ENCODE measurements at places on chromosomes 7 and 10.

DNA sequence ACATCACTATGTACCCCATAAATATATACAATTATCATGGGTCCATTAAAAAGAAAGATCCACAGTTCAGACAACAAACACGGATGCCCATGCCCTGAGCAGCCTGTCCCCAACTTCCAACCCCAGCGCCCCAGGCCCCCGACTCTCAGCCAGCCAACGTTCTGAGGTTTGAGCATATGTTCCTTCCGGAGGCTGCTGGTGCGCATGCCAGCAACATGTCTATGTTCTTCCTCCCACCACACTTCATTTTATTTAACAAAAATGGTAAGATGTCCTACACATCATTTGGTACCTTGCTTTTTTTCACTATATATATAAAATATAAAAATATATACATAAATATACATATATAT is 250.9 kb downstream of the MAD1L1 start:
- no peak for DNase-seq

- DNase-seq: no peak
These were observed 73.8 kb upstream of the PAPSS2 start for GRCh38 chr10:87585565-87586514.

GRCh38 chr7:48041653-48041970 is 6.3 kb downstream of the C7orf57 start:
- no peak for DNase-seq

- no peak for DNase-seq
These were observed 51.0 kb downstream of the CPED1 start for GRCh38 chr7:121039510-121039822.
